C1 segment of cervical spinal cord (tissue), 14 donors: ENCODE measurements at places on chromosomes 4 and X.

DNA sequence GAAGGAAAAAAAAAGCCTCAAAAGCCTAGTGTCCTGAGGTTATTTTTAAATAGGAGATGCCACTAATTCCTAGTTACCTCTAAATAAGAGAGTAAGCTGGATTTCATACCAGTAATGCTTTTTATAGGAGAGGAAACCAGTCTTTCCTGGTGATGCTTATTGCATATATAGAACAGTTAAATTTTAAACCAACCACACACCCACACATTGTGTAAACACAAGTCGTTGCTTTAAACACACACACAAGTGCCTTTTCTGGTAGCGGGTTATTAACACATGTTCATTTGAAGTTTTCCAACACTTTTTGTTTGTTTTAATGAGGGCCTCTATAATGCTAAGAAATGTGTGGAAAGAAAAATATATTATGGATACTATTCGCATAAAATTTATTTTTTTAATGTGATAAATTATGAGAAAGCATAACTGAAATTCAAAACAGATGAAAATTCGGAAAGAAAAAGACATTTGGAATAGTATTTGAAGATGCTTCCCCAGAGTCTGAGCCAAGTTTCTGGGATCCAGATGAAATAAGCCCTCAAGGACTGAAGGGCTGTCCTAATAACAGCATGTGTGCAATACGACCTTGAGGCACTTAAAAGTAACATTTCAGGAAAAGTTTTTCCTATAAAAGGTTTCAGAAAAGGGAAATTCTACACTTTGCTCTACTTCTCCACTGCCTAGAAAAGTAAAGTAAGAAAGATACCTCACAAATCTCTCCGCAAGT lies 2.0 kb downstream of the ANTXR2 start:
- no peak for DNase-seq

GRCh38 chr4:5631352-5632065 lies 76.8 kb downstream of the EVC2 start:
- DNase-seq = no peak

GRCh38 chrX:150018931-150019361 lies 80.7 kb upstream of the EOLA2 start:
- DNase-seq = no peak

- no peak for DNase-seq
These were observed 271.4 kb downstream of the KLHL4 start for GRCh38 chrX:87788976-87789375.

- no peak for DNase-seq
These were observed 24.8 kb upstream of the ADRA2C start for GRCh38 chr4:3741217-3742011.

DNA sequence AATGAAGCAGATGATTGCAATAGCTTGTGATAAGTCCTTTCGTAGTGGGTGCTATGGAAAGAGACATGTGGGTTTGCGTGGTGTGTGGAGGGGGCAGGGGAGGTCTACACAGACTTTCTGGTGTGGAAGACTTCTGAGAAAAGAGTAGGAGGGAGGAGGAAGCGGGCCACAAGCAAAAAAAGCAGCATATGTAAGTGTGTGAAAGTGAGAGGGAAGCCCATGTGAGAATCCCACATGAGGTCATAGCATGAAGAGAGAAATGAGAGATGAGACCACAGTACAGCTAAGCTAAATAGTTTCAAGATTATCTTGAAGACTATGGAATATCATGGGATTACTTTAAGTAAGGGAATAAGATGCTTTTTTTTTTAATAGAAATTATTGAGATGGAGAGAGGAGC lies 2039.9 kb upstream of the TENM3 start:
- DNase-seq = no peak

DNA sequence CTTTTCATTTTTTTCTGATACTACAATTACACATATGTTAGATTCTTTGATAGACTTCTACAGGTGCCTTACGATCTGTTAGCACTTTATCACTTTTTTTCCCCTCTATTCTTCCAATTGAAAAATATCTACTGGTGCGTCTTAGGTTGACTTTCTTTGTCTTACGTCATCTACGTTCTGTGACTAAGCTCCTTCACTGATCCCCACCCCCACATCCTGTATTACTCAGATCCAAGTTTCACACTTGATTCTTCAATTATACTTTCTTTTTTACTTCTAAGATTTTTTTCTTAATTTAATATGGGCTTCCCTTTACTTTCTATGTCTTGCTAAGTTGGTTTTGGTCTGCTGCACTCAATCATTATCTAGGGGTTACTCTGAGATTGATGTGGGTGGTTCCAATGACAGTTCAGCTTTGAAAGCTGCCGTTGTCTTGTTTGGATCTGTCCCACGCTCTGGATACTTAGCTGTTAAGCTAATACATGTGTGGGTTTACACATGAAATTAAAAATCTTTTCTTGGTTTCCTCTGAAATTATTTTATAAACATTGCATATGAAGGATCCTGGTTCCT lies 1321.1 kb downstream of the RAPGEF2 start:
- no peak for DNase-seq

DNA sequence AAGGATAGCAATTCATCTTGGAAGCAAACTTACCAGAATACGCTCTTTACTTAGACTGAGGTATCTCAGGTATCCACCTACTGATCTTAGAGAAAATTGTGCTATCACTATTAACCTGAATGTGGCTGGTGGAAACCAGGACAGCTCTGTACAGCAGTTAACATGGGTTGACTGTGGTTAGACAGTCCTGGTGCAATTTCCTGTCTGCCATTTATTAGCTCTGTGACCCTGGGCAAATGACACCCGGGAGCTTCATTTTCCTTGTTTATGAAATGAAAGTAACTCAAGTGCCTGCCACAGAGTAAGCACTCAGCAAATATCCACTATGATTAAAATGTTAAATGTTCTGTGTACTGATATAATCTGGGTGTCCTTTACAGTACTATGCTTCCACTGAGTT lies 60.0 kb downstream of the SMC1A start:
- no peak for DNase-seq

DNA sequence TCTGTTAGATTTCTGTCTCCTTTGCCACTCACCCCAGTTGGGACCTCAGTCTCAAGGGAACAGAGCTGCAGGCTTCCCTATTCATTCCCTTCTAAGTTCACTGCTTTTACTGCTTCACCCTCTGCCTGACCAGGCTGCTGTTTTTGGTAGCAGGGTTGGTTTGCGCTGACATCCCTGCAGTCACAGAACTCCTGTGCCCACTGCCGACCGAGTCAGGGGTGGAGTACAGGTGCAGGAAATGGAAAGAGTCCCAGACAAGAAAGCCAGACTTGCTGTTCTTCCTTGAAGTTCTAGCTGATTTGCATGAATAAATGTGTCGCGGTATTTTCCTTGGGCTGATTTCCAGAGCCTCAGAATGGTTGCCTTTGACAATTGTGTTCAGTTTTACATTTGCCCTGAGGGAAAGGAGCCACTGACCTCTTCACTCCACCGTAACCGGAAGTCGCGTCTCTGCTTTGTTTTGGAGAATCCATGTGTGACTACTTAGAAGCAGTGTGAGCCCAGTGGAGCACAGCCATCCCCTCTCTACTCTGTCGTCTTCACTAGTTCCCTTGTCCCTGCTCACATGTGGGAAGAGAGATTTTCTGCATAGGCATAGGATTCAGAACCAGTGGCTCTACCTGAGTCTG lies 84.8 kb downstream of the TNIP2 start:
- no peak for DNase-seq

- DNase-seq = no peak
These were observed 41.8 kb upstream of the KLHL4 start for GRCh38 chrX:87475793-87476192.

DNA sequence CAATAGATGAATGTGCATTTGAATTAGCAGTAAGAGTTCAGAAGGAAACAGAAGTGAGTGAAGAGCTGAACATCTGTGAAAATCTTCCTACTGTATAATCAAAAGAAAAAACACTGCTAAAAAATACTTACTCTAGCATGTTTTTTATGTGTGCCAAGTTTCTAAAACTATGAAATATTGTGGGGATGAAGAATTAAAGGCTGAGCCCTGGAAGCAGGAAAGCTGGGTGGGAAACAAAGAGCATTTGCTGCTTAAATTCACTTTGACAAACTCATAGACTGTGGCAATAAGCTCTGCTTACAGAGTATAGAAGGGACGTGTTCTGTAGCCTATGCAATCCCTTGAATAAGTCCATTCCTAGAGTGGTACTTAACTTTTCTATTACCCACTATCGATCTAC lies 261.7 kb downstream of the ANKRD50 start:
- DNase-seq = no peak

- DNase-seq = no peak
These were observed 51.1 kb upstream of the UNC5C start for GRCh38 chr4:95599777-95600400.

DNA sequence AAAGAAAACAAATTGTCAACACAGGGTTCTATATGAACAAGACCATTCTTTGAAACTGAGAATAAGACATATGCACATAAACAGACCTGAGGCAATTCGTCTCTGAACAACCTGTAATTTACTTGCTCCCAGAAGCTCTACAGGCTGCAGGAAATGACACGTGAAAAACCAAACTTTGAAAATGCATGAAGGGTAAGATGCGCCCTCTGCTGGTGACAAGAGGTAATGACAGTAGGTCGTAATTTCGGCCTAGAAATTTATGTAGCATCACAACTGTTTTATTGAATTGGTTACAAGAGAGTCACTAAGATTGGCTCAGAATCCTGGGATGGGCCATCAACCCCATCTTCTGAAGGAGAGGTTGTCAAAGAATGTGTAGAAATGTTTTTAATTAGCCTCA lies 276.5 kb downstream of the PPP4R3C start:
- no peak for DNase-seq

- DNase-seq = no peak
These were observed 53.5 kb downstream of the BMP3 start for GRCh38 chr4:81084029-81084428.

DNA sequence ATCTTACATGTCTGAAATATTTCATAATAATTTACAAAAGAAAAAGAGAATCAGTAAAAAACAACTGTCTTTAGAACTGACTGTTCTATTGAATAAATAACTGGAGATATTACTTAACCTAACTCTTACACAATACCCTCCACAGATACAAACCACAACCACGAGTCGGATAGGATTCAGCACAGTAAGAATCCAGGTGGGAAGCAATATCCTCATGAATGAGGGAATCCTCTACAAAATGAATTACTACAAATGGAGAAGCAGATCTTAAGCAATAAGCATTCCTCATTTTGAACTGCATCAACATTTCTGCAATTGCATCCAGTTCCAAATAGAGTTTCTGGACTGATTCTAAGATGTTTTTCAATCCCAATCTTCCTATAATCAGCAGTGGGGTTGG lies 227.1 kb downstream of the SH2D1A start:
- DNase-seq = no peak

DNA sequence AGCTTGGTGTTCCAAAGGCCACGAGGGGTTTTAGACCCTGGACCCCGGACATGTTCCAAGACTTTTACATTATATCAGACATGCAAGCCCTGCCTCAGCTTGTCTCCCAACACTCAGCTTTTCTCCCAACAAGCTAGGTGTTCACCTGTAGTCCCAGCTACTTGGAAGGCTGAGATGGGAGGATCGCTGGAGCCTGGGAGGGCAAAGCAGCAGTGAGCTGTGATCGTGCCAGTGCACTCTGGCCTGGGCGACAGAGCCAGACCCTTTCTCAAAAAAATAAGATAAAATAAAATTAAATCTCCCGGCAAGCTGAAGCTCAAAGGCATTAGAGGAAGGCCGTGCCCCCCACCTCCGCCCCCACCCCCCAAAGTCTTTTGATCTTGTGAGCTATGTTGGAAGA lies 13.7 kb downstream of the CTAG1A start:
- DNase-seq = no peak

DNA sequence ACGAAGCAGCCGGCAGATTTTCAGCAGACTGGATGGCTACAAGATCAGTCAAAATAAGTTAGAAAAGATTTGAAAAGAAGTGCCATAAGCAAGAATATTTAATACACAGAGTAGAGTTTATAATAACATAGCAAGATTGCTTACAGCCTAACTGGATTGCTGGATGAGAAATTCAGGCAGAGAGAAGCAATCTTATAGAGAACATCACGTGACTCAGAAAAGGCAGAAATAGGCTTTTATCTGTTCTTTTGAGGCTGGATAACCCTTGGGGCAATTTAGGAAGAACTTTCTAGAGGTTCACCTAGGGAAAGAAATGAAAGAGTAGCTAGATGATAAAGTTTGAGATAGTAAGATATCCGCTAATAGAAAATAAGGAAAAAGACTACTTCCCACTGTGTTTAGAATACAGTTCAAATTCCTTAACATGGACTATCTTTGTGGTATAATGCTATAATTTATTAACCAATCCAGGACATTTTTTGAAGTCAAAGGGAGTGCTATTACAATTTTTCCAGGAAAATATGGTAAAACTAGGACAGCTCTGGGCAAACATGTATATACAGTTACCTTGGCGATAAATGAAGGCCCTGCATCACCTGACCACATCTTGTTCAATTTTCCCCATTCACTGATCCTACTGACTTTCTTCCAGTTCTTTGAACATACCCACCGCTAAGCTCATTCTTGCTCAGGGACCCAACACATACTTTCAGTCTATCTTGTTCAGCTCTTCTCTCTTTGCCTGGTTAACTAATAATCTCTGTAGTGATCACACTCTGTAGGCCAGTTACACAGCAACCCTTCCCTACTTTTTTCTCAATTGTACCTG lies 12.7 kb upstream of the SPCS3 start:
- DNase-seq = no peak

GRCh38 chrX:46117234-46117633 lies 428.0 kb downstream of the ZNF674 start:
- DNase-seq = no peak

- no peak for DNase-seq
These were observed 198.2 kb downstream of the CEP135 start for GRCh38 chr4:56146956-56147355.
